ENCODE measurements at places on chromosomes 1 and 21.

DNA sequence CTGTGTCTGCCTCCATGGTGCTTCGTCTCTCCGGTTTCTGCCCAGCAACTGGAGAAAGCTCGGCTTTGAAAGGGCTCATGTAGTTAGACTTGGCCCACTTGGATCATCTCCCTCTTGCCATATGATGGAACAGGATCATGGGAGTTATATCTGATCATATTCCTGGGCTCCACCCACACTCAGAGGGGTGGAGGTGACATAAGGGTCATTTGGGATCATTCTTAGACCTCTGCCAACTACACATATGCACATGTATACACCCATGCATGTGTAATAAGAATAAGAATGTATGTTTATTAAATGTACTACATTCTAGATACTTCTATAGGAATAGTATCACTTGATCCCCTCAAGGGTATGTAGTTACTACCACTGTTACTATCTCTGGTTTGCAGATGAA is 74.1 kb upstream of the WNT4 start:
- no peak for DNase-seq

GRCh38 chr1:3281735-3282134 is 172.7 kb upstream of the ARHGEF16 start:
- DNase-seq: no peak

GRCh38 chr1:172382406-172382805 is 38.1 kb upstream of the C1orf105 start:
- no peak for DNase-seq

- DNase-seq: no peak
These were observed 87.1 kb downstream of the ENAH start for GRCh38 chr1:225565847-225566246.

GRCh38 chr1:247177755-247178154 is 5.9 kb upstream of the ZNF124 start:
- DNase-seq: no peak

- DNase-seq: no peak
These were observed 32.3 kb upstream of the TENT5C start for GRCh38 chr1:117573386-117574023.

- no peak for DNase-seq
These were observed 24.4 kb upstream of the FGGY start for GRCh38 chr1:59272507-59272906.

- no peak for DNase-seq
These were observed 11.2 kb upstream of the FGGY start for GRCh38 chr1:59285691-59286090.

GRCh38 chr1:78779831-78780230 is 130.2 kb downstream of the IFI44 start:
- no peak for DNase-seq

DNA sequence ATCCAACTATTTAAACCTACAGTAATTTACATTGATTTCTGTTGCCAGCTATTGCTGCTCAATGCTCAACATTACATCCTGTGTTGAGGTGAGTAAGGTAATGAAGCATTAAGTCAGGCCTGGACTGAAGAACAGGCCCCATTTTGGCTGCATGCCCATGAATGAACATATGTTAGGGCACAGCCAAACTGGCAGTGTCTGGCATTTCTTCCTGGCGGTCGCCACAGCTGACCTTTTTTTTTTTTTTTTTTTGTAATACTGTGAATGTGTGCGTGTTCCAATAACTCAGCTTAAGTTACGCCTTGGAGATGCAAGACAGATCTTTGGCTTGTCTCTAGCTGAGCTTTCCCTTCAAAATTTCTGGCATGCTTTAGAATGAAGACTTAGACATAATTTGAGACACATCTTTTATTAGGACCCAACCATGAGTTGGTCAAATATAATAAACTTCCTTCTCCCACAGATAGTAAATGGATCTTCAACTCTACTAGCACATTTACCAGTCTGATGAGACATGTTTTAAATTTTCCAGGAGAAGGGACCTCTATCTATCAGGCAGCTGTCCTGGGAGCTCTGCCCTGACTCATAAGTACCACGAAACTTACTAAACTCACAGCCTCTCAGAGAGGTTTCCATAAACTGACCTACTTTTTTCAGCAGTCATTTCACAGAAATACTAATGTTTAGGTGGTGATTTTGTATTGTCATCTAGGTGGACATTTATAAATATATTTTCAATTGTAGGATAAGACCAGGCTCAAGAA is 341.1 kb upstream of the RUNX1 start:
- peak; percentile 66 for DNase-seq

DNA sequence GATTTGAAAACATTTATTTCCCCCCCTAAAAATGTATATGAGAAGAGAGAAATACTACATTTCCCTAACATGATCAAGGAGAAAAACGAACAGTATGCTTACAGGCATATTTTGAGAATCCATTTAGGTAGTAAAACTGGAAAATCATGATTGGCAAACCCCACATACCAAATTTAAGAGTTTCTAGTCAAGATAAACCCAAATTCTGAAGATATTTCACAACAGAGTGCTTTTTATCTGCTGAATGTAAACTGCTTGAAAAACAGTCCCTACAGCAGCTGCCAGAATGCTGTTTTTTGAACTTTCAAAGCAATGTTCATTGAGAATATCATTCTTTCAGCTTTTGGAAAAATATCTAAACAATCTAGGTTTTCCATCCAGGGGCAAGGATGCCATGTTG is 31.0 kb downstream of the ASH1L start:
- no peak for DNase-seq

- DNase-seq: no peak
These were observed 1.2 kb downstream of the LMX1A start for GRCh38 chr1:165355139-165355976.

GRCh38 chr1:219294251-219294650 is 120.6 kb downstream of the LYPLAL1 start:
- DNase-seq: no peak

DNA sequence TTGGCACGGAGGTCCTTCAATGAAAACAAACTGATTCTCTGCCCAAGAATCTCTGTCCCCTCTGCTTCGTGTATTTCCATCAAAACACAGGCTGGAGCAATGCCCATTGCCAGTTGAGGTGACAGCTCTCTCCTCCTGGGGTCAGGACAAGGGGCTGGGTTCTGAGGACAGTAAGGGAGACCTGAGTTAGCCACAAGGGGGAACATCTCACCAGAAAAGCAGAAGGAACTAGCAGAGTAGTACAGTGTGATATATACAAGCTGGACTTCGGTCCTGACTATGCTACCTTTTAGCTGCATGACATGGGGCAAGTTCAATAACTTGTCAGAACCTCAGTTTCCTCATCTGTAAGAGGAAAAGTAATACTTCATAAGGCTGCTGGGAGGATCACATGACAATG is 50.3 kb downstream of the SYT2 start:
- DNase-seq: no peak

GRCh38 chr1:198628067-198628455 is 10.8 kb upstream of the PTPRC start:
- no peak for DNase-seq

- no peak for DNase-seq
These were observed 44.7 kb upstream of the PALMD start for GRCh38 chr1:99601208-99601607.

DNA sequence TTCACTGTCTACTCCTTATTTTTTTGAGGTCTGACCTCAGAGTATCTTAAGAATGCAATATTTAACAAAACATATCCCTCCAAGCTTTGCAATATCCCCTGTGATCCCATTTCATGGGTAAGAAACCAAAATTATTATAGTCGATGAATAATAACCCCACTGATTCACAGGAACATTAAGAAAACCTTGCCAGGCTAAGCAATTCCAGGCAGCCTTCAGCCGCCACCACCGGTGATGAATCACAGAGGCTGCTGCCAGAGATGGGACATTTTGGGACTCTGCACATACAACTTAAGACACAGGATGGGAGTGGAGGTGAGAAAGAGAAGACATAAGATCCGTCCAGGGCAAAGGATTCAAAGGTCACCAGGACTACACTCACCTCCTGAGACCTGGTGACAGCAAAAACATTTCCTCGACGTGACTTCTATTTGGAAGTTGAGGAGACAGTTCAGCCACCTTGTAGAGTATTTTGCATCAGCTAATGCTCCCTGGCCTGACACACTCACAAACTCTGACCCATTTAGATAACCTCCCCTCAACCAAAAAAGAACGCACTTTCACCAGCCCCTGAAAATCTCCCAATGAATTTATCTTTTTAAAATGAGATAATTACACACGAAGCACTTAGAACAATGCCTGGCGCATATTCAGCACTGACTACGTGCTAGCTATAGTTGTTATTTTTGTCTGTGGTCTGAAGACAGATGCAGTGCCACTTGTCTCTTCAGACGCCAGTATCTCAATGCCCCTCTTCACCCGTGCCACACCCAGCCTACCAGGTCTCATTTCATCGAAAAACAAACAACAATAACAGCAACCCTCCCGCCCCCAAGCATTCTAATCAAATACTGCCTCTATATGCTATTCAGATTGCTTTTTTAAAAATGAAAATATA is 17.8 kb upstream of the OVAAL start:
- DNase-seq: no peak

DNA sequence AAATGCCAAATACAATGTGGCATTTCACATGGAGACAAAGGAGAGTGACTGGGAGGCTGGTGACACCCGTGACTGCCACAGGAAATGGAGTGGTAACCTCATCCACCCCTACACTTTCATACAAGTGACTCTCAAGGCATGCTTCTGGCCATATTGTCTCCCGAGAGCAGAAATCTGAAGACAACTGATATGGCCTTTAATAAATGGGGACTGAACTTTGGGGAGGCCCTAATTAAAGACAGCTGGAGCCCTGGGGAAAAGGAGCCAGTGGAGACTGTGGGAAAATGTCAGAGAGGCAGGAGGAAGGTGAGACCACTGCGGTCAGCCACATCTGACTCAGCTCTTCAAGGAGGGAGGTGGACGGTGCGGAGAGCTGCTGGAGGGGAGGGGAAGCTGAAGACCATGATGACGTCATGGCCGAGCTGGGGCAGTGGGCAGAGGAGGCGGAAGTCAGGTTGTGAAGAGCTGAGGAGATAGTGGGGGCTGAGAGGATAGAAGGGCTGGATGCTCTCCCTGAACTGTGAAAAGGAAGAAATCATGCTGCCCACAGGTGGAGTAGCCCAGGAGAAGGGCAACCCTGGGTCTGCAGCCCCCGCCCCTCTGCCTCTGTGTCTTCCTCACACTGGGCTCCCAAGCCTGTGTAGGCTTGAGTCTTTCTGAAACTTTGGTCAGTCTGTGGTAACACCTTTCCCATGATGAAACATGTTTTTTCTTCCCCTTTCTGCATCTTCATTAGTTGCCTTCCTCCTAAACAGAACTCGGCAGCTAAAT is 14.0 kb upstream of the NCF2 start:
- DNase-seq: no peak

- no peak for DNase-seq
These were observed 209.5 kb downstream of the ZP4 start for GRCh38 chr1:237681210-237681609.

Data from NCI-H2029 treated with DMSO at 0.1 percent for 48 hours (cell line).